H1 (cell line): ENCODE measurements at places on chromosomes 16 and 17. TPM values are rescaled to one million over a fixed set of nuclear protein-coding genes. Genes with fewer than 3 reads are reported as not detected.

DNA sequence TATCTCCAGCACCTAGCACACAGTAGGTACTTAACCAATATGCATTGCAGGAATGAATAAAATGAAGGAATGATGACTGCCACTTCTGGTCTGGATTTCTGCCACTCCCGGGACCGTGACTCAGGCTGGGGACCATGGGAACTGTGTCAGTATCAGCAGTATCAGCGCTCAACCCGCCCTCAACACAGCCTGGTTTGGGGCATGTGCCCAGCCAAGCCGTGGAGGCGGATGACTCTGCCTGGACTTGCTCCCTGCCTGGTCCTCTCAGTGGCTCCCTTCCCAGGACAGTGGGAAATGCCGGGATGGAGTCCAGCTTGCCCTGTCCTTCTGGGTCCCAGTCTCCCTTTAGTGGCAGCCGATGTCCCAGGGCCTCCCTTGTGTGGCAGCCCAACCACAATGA, 55.1 kb downstream of the SRCIN1 start:
- DNase-seq, result no peak

DNA sequence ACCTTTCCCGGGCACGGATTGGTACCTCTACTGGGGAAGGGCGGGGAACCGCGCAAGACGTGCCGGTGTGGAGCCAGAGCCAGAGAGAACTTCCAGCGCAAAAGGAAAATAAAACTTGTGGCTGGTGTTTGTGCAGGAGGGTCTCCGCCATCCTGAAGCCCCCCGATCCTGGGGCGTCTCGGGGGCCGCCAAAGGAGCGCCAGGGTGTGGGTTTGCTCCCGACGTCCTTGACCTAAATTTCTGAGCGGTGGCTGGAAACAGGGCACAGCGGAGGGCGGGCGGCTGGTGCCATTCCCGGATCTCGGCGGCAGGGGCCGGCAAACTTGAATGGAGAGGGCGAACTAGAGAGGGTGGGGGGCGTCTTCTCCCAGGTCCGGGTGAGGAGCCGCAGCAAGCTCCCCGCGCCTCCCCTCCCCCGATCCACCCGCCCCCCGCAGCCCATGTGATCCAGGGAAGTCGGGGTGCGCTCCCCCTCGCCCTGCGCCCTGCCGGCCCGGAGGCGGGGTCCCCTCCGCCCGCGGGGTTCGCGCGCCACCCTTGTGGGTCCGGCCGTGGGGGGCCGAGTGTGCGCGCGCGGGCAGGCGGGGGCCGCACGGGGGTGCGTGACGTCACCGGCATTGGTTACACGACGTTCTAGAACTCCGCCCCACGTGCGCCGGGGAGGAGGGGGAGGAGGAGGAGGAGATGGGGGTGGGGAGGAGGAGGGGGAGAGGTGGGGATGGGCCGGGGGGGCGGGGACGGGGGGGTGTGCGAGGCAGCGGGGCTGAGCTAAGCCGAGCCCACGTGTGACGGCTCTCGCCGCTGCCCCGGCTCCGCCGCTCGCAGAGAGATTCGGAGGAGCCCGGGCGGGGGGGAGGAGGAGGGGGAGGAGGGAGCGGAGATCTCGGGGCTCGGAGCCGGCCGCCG, at the start of gene MSI2:
TSS of gene MSI2 (plus strand) at position 748 of the 906 bp plus-strand sequence. CDS start 220 bp downstream, outside the sequence.
- DNase-seq, result peak; percentile 87

DNA sequence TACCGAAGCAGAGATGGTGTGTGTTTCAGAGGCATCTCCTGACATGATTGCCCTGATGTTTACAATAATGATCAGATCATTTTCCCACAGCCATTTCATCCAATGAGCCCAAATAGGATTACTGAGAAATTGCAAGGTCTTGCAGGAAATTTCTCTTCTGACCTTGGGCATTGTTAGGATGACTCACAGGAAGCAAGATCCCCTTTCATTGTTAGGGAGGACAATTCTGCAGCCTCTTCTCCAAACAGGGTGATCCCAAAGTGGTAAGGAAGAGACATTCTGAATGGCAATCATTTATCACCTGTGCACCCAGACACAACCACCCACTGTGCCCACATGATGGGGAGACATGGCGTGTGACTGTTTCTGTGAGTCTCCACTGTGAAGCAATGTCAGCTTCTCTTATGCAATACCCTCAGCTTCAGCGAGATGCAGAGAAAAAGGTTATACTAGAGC, 306.7 kb upstream of the XYLT1 start:
- DNase-seq, result no peak

DNA sequence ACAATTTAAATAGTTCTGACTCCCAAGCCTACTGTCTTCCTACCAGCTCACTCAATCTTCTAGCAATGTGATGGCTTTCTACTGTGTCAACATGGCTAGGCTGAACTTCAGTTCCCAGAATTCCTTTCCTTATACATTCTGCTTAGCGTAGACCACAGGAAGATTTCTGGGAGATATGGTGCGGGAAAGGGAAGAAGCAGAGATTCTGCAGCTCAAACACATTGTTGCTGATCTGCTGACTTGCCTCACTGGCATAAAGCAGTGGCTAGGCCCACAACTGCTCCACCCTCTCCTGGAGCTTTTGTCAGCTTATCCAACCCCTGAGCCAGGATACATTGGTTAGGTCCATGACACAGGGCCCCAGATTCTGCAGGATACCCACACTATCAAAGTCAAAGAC, 58.8 kb downstream of the GAS7 start:
- DNase-seq, result no peak

DNA sequence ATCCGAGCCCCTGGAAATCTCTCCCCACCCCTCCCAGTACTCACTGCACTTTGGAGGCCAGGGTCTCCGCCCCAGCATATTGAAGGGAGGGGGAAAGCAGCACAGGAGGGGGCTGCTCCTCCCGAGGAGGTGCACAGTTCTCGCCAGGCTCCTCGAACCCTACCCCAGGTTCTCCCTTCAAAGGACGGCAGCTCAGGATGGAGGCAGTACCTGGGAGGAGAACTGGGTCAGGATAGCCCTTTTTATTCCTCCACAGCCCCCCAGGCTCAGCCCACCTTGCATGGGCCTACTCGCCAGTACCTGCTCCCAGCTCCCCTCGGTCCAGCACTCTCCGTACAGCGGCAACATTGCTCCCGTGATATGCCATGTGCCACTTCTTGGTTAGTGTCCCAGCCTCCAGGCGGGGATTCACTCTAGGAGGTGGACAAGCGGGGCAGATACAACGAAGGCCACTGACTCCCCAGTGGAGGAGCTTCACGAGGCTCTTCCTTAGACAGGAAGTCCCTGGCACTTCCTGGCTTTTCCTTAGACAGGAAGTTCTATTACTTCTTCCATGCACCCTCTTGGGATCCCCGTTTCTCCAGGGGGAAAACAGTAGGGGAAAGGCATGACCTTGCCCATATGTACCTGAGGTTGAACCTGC, 2.1 kb upstream of the GPS2 start:
- no peak for DNase-seq

GRCh38 chr16:88550246-88550661, 19.9 kb upstream of the ZC3H18 start:
- no peak for DNase-seq

DNA sequence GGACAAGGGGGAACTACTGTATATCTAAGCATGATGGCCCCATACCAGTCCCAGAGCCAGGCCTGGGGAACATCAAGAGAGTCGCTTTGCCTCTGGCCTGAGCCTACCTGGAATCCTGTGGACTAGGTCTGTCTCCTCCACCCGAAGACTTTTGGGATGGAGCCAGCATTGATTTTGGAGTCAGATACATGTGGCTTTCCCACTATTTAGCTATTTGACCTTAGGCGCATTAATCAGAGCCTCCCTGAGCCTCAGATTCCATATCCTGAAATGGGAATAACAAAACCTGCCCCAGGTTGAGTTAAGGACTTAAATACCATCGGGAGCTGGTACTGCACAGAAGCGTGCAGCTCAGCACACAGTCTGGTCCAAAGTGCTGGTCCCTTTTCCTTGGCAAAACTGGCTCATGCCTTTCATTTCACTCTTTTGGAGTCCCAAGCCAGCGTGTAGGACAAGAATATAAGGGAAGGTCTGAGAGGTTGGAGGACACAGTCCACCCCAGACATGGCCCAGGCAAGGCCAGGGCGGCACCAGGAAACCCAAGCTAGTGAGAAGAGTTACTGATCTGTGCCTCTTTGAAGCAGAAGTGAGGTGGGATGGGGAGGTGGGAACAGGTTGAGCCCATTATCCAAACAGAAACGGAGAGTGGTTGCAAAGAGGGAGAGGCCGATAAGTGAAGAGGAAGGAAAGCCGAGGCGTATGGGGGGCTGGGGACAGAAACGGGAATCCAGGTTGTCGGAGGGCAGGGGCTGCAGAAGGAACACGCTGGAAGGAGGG, 986 bp downstream of the FA2H start:
- no peak for DNase-seq

DNA sequence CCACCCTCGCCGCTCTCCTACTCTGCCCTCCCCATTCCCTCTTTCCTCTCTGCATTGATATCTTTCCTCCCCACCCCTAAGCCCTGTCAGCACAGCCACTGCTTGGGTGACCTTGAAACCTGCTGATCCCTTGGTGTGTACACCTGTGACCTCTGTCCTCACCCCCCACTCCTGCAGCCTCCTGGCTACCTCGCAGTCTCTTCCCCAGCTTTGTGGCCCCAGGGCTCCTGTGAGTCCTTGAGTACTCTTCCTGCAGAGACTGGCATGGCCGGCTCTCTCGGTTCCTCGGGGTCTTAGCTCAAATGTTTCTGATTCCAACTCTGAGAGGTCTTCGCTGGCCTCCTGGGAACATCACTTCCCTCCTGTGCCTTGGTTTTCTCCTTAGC, 31.7 kb downstream of the ADCY7 start:
- no peak for DNase-seq

DNA sequence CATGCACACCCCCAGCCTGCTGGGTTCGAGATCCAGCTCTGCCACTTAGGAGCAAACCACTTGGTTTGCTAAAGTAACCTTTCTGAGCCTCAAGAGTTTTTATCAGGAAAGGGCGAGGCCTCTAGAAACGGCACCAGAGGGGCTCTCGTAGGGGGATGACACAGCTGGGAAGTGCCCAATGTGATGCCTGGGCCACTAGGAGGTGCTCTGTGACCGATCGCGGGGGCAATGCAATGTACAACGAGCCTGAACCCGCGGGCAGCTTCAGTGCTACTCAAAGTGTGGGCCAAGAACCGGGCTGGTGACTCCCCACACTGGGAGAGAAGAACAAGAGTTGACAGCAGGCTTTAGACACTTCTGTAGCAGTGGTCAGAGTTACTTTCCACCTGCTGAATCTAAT, 9.4 kb downstream of the C16orf89 start:
- peak; percentile 81 for DNase-seq

DNA sequence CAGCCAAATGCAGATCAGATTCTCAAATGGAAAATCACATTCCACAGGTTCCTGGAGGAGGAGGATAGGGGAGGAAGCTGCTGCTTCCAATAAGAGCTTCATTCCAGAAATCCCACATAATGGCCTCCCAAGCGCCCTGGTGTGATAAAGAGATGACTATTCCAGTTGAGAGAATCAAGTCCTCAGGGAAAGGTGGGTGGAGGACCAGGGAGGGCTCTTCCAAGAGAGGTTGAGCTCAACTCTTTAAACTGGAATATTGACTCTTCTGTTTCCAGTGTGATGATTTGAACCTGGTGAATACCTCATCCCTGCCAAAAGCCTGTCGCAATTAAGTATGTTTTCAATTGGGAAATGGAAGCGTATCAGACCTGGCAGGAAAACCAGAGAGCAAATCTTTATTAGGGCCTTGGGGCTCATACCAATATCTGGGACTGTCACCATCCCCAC, 81.4 kb upstream of the DYNLRB2 start:
- no peak for DNase-seq

DNA sequence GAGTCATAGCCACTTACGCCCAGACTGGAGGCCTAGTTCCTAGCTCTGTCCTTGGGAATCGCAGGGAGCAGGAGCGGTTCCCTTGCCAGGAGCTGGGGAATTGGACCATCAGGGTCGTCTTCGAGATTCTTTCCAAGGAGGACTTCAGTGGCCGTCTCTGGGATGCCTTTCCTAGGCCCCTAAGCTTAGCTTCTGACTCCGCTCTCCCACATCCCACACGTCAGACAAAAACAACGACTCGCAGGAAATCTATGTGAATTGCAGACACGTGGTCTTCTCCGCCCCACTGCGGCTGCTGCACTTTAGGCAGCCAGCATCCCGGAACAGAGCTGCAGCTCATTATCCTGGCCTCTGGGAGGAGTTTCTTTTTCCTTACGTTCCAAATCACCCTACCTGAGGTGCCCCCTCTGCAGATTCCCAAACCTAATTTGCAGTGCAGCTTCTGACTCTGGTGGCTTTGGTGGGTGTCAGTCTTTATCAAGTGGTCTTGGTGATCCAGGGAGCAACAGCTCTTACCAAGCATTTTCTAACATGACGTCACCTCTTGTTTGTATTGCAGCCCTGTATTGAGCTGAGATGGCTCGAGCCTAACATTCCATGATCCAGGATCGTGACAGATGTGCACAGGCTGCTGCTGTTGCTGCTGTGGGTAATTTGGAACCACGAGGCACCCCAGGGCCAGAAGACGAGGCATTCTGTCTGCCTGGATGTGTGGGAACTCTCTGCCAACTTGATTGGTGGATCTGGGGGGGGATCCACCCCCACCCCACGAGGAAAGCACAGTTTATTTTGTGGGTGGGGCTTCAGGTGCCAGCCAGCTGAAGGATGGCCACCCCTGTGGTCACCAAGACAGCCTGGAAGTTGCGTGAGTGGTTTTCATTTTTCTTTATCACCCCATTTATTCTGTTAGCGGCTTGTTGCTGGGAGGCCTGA, 1.1 kb downstream of the KATNB1 start:
- DNase-seq, result no peak

- peak; percentile 77 for DNase-seq
Observed at GRCh38 chr16:73033271-73033998, 14.5 kb downstream of the ZFHX3 start.

DNA sequence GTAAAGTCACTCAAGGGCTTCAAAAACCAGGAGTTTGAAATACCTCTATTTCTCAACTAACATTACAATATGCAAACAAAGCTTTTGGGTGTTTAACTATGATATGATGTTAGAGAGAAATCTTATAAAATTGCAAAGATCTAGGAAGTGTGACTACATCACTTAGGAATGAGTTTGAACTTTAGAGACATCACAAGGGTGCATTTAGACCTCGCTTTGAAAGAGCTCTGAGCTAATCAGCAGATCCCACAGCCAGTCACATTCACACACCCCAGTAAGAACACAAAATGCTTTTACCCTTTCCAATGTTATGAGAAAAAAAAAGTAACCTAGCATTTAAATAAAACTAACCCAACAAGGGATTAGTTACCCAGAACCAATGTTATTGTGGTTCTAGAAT, 45.2 kb downstream of the HYDIN start:
- no peak for DNase-seq

The AGRP gene
- not detected in 2 replicates for polyA plus RNA-seq

The ST6GALNAC1 gene
- not detected in 2 replicates for polyA plus RNA-seq

The CLEC19A gene
- polyA plus RNA-seq, result 0.88 and 1.5 TPM in 2 replicates

The KRT24 gene
- polyA plus RNA-seq, result not detected in 2 replicates

The SEZ6L2 gene
- 47.7 and 65.7 TPM in 2 replicates for polyA plus RNA-seq

The HOXB4 gene
- not detected in 2 replicates for polyA plus RNA-seq
